Activated naive CD4-positive, alpha-beta T cell treated with anti-CD3 and anti-CD28 coated beads, Interleukin-2, amount 10 ng/mL, durations not matched to agents 5 hours and 36 hours (primary cell): ENCODE measurements at places on chromosomes 4 and X. TPM values are rescaled to one million over a fixed set of nuclear protein-coding genes. Genes with fewer than 3 reads are reported as not detected.

TRIM61 gene
- 1.2 TPM for total RNA-seq

AFF2 gene
- 1.4 TPM for total RNA-seq

MTNR1A gene
- not detected for total RNA-seq

STARD8 gene
- total RNA-seq = 1.4 TPM

LGI2 gene
- not detected for total RNA-seq

LSM6 gene
- 47.9 TPM for total RNA-seq

RXFP1 gene
- total RNA-seq = not detected

SPANXA2 gene
- not detected for total RNA-seq

PAGE2 gene
- total RNA-seq = not detected

MAGIX gene
- total RNA-seq = 2.2 TPM

ETNPPL gene
- total RNA-seq = not detected

NXF2 gene
- total RNA-seq = not detected

GPAT3 gene
- 1.6 TPM for total RNA-seq

PRRG3 gene
- not detected for total RNA-seq

BRS3 gene
- not detected for total RNA-seq

SMIM10L2A gene
- total RNA-seq = 0.94 TPM

PGK1 gene
- 993 TPM for total RNA-seq

DLG3 gene
- 15.2 TPM for total RNA-seq

PLAC8 gene
- total RNA-seq = 523 TPM

VSIG1 gene
- total RNA-seq = 13.5 TPM

PGAM4 gene
- 0.41 TPM for total RNA-seq

GPR82 gene
- total RNA-seq = not detected

MOB1B gene
- 17.0 TPM for total RNA-seq
